ENCODE measurements at places on chromosomes 3 and 15. TPM values are rescaled to one million over a fixed set of nuclear protein-coding genes. Genes with fewer than 3 reads are reported as not detected.
A peak's percentile ranks its signal among the peaks of the same experiment; 100 is the strongest.

Gene CCDC13
- 1.1 TPM for total RNA-seq

GRCh38 chr3:138234401-138235179 lies 47.5 kb downstream of the ARMC8 start:
- no peak overlapping the region for H3K27ac ChIP-seq
- no peak overlapping the region for H3K4me3 ChIP-seq
- DNase-seq: no peak
- peaks cover 58% of the 10 kb centered on the region for H3K36me3 ChIP-seq
- H3K4me1 ChIP-seq: peaks cover 7% of the 10 kb centered on the region

Gene ADAMTSL3
- 1.2 TPM for total RNA-seq

- H3K27me3 ChIP-seq: no peaks in the 10 kb centered on the region
- no peak for DNase-seq
- peaks cover 5% of the 10 kb centered on the region for H3K36me3 ChIP-seq
Measured at GRCh38 chr3:43906849-43907507, 216.2 kb downstream of the ABHD5 start.

DNA sequence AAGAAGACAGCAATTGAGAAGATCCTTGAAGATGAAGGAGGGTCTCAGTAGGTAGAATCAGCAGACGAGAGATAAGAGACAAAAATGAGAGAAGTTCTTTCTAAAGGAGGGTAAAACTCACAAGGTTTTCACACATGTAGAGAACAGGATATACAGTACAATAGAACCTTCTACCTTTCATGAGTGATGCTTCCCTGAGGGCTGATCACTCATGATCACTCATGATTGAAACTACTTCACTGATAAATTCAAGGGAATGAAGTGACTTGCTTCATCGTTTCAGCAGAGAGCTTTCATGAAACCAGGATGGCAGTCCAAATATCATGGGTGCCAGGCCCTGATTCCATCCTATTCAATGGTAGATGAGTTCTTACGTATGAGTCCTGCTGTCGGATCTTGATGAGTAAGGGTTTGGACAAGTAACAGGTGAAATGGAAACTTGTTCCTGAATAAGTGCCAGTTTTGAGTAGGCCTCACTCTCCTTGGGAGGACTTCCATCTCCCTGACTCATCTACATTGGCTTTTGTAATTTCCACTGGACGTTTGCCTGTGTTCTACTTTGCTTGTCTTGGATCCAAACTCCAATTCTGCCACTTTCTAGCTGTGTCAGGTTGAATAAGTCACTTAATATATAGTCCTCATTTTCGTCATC lies 9.6 kb upstream of the CLDN16 start:
- DNase-seq: peak; percentile 98
- H3K27me3 ChIP-seq: no peaks in the 10 kb centered on the region
- no peaks in the 10 kb centered on the region for H3K36me3 ChIP-seq
- no peak overlapping the region for H3K4me3 ChIP-seq

DNA sequence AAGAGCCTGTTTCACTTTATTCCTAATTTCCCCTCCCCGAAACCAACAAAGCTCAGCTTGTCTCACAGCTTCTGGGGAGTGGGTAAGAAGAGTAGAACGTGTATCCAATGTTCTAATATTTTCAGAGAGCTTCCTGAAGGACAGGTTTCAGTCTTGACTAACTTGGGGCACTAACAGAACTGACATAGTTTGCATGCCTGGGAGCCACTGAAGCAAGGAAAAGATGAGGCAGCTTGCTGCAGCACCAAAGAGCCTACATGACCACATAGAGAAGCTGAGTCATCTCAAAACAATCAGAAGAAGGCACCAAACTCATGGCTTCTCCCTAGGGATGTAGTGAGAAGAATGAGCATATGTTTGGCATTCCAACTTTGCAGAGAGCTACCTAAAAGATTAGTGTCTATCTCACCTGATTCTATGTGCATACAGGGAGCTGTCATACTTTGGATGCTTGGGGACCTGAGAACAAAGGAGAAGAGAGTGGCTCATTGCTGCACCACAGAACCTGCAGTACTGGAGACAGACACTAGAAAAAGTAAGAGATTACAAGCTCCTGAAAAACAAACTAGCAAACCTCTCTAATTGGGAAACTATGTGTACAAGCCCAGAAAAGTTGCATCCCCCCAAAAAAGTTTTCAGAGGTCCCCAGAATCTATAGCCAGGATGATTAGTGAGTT lies 86.9 kb downstream of the DCLK3 start:
- H3K4me1 ChIP-seq: peaks cover 34% of the 10 kb centered on the region
- no peaks in the 10 kb centered on the region for H3K27me3 ChIP-seq
- peak; percentile 85 for DNase-seq
- H3K4me3 ChIP-seq: peak overlapping the region; percentile 26

Gene DNAJC17
- 55.1 TPM for total RNA-seq

- no peaks in the 10 kb centered on the region for H3K36me3 ChIP-seq
- no peaks in the 10 kb centered on the region for H3K27me3 ChIP-seq
- H3K4me3 ChIP-seq: no peak overlapping the region
- no peak for DNase-seq
Measured at GRCh38 chr3:115420086-115420485, 203.2 kb upstream of the GAP43 start.

DNA sequence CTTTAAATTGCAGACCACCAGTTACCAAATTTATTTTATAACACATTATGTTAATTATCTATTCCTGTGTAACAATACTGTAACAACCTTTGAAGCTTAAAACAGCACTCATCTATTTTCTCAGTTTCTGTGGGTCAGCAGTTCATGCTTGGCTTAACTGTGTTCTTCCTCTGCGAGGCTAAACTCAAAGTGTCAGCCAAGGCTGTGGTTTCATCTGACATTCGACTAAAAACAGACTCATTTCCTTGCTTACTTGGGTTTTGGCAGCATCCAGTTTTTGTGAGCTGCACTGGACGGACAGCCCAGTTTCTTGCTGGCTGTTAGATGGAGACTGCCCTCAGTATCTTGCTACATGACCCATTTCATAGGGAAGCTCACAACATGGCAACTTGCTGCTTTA lies 247.3 kb upstream of the KCNH8 start:
- H3K36me3 ChIP-seq: no peaks in the 10 kb centered on the region
- no peaks in the 10 kb centered on the region for H3K4me1 ChIP-seq
- no peaks in the 10 kb centered on the region for H3K27me3 ChIP-seq
- DNase-seq: no peak
- no peak overlapping the region for H3K4me3 ChIP-seq

DNA sequence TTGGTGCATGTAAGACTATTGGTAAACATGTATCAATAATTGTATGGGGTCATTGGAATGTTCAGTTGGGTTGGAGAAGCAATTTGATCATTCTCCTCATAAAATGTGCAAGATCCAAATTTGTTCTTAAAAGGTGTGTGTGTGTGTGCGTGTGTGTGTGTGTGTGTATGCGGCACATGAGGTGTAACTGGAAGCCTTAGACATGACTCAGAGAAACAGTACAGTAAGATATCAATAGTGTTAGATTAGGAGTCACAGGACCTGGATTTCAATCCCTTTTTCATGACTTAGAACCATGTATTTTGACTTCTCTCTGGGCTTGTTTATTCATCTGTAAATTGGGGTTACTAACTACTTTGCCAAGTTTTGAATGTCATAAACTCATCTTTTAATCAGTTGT lies 38.3 kb downstream of the RSRC1 start:
- H3K4me1 ChIP-seq: peaks cover 7% of the 10 kb centered on the region
- H3K27me3 ChIP-seq: no peaks in the 10 kb centered on the region
- H3K27ac ChIP-seq: no peak overlapping the region
- H3K4me3 ChIP-seq: no peak overlapping the region

- no peaks in the 10 kb centered on the region for H3K4me1 ChIP-seq
- H3K36me3 ChIP-seq: no peaks in the 10 kb centered on the region
- no peak overlapping the region for H3K4me3 ChIP-seq
- H3K27me3 ChIP-seq: no peaks in the 10 kb centered on the region
- peak overlapping the region; percentile 28 for H3K27ac ChIP-seq
Measured at GRCh38 chr3:151146071-151146730, 56.8 kb downstream of the GPR171 start.

DNA sequence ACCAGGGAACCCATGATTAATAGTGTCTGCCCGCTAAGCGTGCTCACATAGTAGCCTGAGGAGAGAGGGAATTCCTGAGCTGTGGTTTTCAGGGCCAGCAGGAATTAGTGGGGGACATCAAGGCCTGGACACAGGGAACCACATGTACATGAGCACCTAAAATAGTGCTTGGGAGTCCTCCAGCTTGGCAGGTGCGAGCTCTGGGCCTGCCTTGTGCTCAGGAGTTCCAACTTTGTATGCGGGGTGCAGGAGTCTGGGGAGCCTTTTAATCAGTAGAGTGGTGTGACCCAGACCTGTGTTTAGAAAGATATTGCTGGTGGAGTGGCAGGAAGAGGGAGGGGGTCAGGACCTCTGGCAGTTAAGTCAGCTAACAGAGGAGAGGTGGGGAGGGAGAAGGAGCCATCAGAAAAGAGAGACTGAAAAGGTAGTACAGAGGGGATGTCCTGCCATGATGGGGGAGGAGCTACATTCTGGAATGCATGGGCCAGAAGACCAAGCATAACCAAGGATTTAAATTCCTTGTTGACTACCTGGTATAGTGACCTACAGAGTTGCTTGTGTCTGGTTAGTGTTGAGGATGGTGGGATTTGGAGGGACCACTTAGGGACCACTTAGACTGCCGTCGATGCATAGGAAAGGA lies 1.9 kb downstream of the DAG1 start:
- peaks cover 14% of the 10 kb centered on the region for H3K36me3 ChIP-seq
- peak overlapping the region; percentile 89 for H3K4me3 ChIP-seq
- no peaks in the 10 kb centered on the region for H3K27me3 ChIP-seq
- H3K27ac ChIP-seq: peak overlapping the region; percentile 85
- H3K4me1 ChIP-seq: peaks cover 19% of the 10 kb centered on the region

GRCh38 chr3:8627201-8627940 lies 17.2 kb downstream of the SSUH2 start:
- no peaks in the 10 kb centered on the region for H3K36me3 ChIP-seq
- H3K4me3 ChIP-seq: no peak overlapping the region
- H3K27ac ChIP-seq: no peak overlapping the region
- H3K4me1 ChIP-seq: peaks cover 17% of the 10 kb centered on the region
- DNase-seq: peak; percentile 31

Gene SPSB4
- total RNA-seq: not detected

DNA sequence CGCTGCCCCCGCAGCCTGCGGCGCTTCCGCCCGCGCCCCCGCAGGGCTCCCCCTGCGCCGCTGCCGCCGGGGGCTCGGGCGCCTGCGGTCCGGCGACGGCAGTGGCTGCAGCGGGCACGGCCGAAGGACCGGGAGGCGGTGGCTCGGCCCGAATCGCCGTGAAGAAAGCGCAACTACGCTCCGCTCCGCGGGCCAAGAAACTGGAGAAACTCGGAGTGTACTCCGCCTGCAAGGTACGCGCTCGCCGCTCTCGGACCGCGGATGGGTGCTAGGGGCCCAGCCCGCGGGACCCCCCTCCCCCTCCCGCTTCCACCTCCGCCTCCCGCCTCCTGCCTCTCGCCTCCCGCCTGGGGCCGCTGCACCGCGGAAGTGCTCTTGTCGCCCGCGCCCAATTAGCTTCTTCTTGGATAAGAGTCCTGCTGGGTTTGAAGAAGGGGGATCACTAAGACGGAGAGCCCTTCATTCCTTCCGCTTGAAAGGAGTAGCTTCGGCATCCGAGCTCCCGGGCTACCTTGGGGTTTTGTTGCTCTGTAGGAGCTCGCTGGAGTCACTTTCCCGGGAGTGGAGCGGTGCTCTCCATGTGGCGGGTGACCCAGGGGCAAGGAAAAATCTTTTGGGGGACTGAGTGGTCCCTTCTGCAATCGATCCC lies 426 bp downstream of the KAT2B start:
- peak overlapping the region; percentile 95 for H3K4me3 ChIP-seq
- peak; percentile 77 for DNase-seq
- peaks cover 23% of the 10 kb centered on the region for H3K4me1 ChIP-seq
- H3K36me3 ChIP-seq: no peaks in the 10 kb centered on the region

GRCh38 chr3:136142592-136142991 lies 53.5 kb downstream of the MSL2 start:
- peak; percentile 76 for DNase-seq
- no peaks in the 10 kb centered on the region for H3K27me3 ChIP-seq
- H3K36me3 ChIP-seq: peaks cover 45% of the 10 kb centered on the region
- no peak overlapping the region for H3K4me3 ChIP-seq
- H3K4me1 ChIP-seq: peaks cover 24% of the 10 kb centered on the region

DNA sequence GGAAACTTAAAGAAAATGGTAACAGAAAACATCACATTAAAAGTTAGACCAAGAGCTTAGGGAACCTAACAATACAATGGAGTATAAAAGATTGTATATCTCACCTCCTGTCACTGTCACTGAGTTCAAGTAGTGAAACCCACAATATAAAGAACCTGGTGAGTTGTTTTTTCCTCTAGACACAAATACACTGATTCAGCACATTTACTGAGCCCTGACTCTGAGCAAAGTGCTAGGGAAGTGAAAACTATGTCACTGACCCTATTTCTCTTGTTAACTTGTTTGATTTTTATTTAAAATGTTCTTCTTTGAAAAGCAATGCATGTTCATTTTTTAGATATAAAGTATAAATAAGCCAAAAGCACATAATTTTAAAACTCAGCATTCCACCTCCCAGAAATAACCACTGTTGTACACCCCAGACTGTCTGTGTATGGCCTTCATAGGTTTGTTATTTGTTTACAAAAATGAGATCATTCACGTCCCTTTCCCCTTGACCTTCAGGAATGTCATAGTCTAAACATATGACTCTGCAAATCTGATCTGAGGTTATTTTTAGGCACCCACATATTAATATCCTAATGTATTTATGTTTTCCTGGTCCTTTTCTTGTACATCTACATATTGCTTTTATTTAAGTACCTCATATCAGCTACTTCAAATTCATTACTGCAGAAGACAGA lies 69.2 kb upstream of the CSTA start:
- H3K4me3 ChIP-seq: no peak overlapping the region
- no peaks in the 10 kb centered on the region for H3K36me3 ChIP-seq
- DNase-seq: no peak

- H3K4me1 ChIP-seq: no peaks in the 10 kb centered on the region
- peak; percentile 6 for DNase-seq
- H3K36me3 ChIP-seq: no peaks in the 10 kb centered on the region
- H3K27me3 ChIP-seq: peaks cover 20% of the 10 kb centered on the region
- H3K27ac ChIP-seq: no peak overlapping the region
Measured at GRCh38 chr15:38768970-38769369, 204.4 kb upstream of the RASGRP1 start.

DNA sequence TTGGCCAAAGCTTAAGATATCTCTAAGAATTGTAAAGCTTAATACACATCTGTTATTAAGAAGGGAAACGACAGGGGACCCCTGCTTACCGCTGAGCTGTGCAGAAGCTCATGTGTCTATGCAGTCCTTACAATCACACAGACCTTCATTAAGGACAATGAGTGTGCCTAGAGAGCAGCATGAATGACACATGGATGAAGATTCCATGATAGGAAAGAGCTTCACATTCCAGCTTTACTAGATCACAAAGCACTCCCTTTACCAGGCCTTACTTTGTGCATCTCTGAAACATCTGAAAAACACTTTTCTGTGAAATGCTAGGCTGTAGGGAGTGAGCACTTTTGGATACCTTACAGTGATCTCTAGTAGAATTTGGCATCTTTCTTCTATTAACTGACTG lies 32.0 kb downstream of the RNF168 start:
- DNase-seq: no peak
- H3K4me1 ChIP-seq: no peaks in the 10 kb centered on the region
- H3K27ac ChIP-seq: no peak overlapping the region
- no peak overlapping the region for H3K4me3 ChIP-seq
- peaks cover 94% of the 10 kb centered on the region for H3K36me3 ChIP-seq
- H3K27me3 ChIP-seq: no peaks in the 10 kb centered on the region

All from MCF 10A (cell line).